PC-9 (cell line): ENCODE measurements at places on chromosomes 11 and 22. TPM values are rescaled to one million over a fixed set of nuclear protein-coding genes. Genes with fewer than 3 reads are reported as not detected.

Gene RIBC2
- 4.0 and 11.0 TPM in 2 replicates for total RNA-seq

Gene TMEM191C
- 4.0 TPM in 2 replicates for total RNA-seq

Gene CALCA
- not detected in 2 replicates for total RNA-seq

GRCh38 chr11:97702951-97703350 is 1313.1 kb downstream of the JRKL start:
- no peak for DNase-seq

- no peak for DNase-seq
These were observed 29.8 kb downstream of the VSIG10L2 start for GRCh38 chr11:125975634-125976033.
